GM13977 (cell line): ENCODE measurements at places on chromosomes 3 and 15.

GRCh38 chr3:10715886-10716285, 100.1 kb upstream of the SLC6A11 start:
- DNase-seq: no peak

GRCh38 chr3:9211155-9211950, 38.1 kb downstream of the SRGAP3 start:
- no peak for DNase-seq

DNA sequence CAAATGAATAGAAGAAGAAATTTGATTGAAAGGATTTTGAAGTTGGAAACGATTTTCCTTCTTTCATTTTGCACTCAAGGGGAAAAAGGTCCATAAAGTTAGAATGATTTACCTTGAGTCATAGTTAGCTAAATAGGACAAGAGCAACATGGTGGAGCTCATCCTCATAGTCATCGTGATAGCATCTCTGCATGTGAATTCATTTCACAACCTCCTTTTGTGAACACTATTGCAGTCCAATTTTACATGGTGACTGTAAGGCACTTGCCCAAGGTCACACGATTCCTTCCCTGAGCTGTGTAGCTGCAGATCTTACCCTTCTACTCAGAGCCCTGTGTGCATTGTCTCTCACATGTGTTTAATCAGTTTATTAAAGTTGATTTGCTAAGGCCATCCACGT, 359.8 kb upstream of the C2CD4B start:
- DNase-seq: no peak

DNA sequence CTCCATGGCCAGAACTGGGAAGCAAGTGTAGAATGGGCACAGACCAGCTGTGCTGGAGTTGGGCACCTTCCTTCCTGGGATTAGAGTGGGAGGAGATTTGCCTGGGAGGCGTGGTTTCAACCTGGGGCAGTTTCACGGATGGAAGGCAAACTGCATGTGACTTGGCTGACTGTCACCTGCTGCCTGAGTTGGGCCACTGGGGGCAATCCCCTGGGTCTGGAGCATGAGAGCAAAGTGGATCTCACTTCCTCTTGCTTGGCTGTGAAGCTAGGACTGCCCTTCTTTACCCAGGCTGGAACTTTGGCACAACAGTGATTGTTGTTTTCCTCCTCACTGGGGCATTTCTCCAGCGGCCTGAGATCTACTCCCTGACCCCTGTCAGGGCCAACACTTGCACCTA, 1247.0 kb upstream of the EPHA6 start:
- DNase-seq: no peak

DNA sequence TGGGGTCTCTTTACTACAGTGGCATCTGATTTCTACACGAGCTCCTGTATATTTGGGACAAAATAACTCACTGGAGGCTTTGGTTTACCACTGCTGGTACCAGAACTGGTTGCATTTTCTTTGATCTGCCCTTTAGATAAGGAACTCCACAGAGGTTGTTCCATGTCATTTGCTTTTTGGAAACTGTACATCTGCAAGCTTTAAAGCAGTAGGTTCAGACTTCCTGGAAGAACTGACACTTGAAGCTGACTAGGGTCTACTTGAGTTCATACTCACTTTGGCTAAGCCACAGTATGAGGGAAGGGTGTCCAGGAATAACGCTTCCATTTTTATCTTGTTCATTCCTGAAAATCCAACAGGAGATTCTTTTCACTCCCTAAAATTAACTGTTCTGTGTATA, 86.4 kb downstream of the WWTR1 start:
- no peak for DNase-seq

DNA sequence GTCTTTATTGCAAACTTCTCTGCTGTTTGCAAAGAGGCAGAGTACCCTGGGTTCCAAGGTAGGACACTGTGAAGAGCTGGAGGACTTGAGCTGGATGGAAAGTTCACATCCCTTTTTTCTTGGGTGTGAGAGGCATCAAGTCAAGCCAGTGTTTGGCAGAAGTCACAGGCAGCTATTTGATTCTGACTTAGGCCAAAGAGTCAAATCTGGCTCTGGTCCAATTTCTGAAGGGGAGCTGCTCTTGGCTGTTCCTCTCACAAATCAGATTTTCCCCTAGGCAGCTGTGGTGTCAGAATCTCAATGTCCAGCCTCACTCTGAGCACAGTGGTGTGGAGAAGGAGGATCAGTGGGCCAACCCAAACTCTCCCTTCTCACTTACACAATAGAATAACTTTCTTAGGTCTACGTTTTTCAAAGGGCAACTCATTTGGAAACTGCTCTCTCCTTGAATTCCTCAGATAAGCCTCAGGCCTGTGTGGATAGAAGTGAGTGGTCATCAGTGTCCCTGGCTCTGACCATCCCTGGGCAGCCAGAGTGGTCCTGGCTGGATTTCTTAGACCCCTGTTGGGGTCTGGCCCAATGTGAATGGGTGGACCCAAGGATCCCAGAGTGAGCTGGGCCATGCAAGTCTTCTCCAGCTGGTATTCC, 18.2 kb upstream of the AMOTL2 start:
- DNase-seq: no peak

DNA sequence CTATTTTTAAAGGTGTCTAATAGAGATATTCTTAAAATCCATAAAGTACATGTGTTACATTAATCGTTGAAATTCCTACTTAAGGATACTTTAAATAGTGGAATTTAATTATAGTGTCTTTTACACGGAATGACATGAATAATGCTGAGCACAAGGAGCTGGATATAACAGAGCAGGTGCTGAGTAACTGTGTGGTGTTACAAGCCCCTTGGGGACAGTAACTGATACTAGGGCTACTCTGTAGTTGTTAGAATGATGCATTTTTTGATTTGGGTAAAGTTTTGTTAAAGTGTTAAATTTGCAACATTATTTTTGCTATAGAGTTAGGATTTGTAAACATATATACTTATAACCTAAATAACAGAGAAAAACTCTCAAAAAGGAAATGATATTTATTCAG, 1496.1 kb downstream of the OTOL1 start:
- DNase-seq: no peak

- DNase-seq: no peak
Observed at GRCh38 chr3:120407508-120408287, 43.1 kb downstream of the FSTL1 start.

DNA sequence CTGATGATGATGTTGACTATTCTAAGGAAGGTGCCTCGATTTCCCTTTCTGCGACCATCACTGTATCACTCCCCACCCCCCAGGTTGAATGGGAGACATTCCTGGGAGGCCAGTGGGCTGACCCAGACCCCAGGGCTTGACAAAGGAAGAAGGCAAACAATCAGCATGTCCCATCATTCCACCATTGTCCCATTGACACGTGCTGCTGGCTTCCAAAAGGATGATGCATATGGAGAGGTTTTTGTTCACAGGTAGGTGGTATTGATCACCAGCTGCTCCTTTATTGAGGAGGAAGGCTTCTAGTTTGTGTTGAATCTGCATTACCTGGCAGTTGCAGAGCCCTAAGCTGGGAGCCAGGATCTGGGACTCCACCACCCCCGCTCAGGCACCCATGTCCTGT, 30.4 kb downstream of the RASGRF1 start:
- DNase-seq: no peak

DNA sequence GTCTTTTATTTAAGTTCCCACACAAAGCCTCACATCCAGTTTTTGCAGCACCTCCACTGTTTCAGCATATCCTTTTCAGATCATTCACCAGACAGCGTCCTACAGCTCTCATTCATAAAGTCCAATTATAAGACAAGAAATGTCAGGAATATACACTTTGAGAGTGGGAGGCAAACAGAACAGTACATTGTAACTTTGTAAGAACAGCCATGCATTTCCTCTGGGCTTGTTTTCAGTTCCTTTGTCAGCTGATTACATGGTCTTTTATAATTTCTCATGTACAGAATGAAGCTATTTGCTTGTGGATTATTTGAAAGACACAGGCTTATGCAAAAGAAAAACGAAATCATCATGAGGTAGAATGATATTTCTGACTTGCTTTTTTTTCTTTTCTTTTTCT, 85.7 kb downstream of the SOX2 start:
- no peak for DNase-seq
